AG04449 (cell line): ENCODE measurements at places on chromosomes 11 and 22.
A peak's percentile ranks its signal among the peaks of the same experiment; 100 is the strongest.

GRCh38 chr22:26852176-26852575 is 194.8 kb downstream of the MIAT start:
- no peak for DNase-seq

DNA sequence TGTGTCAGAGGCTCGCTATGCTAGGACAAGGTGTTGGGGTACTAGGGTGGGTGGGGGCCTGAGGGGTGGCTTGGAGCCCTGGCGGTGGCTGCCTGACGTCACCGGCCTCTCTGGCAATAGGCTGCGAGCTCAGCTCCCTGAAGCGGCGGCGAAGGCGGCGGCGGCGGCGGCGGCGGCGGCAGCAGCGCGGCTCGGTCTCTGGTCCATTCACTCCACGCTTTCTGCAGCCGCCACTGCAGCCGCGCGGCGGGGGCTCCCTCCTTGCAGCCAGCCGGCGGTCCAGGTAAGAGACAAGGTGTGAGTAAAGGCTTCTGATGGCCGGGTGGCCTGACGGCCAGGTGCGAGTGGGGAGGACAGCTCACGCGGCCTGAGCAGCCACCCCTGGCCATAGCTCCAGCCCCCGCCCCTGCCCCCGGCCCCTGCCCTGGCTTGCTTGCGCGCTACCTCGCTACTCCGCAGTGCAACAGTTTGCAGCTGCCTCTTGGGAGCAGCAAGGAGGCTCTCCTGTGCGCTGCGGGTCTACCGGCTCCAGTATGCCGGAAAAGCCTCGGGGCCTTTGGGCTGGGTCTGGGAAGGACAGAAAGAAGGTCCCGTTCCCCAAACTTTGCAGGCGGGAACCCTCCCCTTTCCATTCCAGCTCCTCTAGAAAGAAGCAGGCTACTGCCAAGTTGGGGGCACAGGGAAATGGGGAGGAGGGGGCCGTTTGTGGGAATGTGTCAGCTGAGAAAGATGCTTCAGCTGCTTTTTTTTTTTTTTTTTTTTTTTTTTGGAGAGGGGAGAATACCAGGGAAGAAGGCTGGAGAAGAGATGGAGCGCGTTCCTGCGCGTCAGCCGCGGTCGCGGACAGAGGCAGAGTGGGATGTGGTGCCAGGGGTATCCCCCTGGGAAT is at the start of gene C11orf87:
C11orf87 (plus strand) TSS at position 210 of the 889 bp plus-strand sequence. CDS start 1,444 bp downstream, outside the sequence.
- no peak for DNase-seq

- no peak for DNase-seq
Observed at GRCh38 chr11:69122326-69122629, 33.5 kb upstream of the SMIM38 start.

DNA sequence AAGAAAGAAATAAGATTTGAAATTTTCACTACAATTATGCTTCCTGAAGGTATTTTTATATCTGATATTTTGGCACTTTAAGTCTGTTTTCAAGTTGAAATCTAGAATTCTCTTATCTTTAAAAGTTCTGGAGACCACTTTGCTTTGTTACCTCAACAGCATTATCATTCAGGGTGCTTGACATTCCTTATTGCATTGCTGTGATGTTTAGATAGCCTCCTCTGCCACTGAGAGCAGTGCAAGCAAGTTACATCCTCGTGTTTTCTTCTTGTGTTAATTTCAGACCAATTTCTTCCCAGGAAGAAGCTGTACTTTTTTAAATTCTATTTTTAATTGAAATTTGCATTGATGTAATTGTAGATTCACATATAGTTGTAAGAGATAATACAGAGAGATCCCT is 333.9 kb upstream of the KIRREL3 start:
- DNase-seq, result no peak

- DNase-seq, result no peak
Observed at GRCh38 chr11:66976028-66976467, 944 bp downstream of the C11orf86 start.

DNA sequence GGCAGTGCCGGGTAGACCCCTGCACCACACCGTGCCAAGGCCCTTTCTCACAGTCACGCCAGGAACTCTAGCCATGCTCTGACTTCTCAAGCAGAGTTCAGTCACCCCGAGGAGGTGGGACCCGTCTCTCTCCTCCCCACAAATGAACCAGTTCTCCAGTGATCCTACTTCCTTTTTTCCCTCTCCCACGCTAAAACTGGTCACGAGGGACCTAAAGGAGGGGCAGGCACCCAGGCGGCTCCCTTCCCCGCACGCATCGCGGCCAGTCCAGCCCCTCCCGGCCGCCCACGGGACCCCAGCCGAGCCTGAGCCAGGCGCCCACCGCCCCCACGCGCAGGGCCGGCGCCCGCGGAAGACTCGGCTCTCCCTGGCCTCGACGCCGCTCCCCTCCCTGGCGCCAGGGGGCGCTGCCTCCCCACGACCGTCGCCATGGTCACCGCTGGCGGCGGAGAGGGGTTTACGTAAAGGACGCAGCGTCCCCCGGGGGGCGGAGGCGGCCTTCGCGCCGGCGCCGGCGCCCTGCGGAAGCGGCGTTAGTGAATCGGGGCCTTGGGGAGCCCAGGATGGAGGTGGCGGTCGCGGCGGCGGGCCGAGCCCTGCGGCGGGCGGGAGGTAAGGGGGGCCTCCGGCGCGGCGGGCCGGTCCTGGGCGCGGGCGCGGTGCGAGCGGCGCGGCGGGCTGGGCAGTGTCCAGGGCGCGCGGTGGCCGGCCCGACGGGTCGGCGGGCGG is at the start of gene DAGLA:
DAGLA (plus strand) TSS at position 499 of the 729 bp plus-strand sequence. CDS start 39,765 bp downstream, outside the sequence.
- DNase-seq, result no peak

DNA sequence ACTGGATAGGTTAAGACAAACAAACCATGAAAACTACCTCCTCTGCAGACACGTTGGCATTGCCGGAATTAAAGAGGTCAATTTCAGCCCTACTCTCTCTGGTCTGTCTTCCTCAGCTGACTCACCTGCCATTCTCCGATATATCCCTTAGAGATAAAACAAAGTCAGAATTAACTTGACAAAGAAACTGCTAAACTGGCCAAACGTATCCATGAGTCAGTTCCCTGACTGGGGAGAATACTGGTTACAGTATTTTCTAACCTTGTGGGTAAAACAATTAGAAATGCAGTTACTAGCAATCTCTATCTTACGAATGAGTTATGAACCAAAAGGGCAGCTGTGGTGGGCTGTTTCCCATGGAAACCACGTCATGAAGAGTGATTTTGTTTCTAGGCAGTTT is 96.2 kb downstream of the RDX start:
- DNase-seq, result no peak

DNA sequence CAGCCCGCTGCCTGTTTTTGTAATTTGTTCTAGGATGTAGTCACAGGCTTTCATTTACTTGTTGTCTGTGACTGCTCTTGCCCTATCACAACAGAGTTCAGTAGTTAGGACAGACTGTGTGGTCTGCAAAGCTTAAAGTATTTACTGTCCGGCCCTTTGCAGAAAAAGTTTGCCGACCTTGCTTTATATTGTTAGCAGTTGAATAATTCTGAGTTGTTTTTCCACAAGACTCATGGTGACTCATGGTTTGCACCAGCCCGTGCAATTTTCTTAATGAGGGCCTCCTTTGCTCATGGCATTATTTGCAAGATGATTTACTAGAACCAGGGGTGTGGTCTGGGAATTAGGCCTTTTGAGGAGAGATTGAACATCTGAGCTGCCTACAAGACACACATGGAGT is 110.6 kb downstream of the SCN3B start:
- DNase-seq, result peak; percentile 33

DNA sequence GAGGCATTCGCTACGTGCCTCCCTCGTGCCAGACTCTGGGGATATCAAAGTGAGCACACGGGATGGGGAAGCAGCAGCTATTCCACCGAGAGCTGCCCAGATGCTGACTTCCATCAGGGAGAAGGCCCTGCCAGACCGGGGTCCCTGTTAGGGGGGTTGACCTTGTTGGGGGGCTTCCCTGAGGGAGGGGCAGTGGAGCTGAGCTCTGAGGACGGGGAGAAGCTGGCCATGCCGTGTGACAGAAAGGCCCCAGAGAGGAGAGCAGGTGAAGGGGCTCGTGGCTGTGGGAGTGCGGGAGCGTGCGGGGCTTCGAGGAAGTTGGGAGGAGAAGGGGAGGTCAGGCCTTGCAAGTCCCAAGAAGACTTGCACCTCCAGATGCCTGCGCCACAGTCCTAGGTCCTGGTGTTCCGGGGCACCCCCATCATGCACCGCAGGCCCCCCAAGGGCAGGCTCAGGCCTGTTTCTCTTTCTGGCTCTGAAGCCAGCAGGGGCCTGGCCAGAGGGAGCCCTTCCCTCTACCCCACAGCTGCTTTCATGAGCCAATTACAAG is 94.4 kb downstream of the ARHGAP8 start:
- no peak for DNase-seq

DNA sequence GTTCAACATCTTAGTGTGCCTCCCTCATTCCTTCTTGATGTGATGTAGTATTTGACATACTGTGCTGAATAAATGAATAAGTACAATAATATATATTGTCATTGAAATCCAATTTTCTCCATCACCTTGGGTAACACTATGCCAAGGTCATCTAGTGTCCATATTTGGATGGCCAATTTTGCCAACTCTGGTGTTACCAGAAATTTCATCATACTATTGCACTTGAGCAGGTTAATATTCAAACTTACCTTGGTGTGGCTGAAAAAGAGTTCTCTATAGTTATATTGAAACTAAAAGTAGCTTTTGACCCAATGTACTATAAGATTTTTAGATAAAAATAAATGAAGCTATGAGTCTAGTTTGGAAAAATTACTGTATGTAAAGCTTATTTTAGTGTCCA is 98.2 kb upstream of the SLC6A5 start:
- DNase-seq, result no peak

DNA sequence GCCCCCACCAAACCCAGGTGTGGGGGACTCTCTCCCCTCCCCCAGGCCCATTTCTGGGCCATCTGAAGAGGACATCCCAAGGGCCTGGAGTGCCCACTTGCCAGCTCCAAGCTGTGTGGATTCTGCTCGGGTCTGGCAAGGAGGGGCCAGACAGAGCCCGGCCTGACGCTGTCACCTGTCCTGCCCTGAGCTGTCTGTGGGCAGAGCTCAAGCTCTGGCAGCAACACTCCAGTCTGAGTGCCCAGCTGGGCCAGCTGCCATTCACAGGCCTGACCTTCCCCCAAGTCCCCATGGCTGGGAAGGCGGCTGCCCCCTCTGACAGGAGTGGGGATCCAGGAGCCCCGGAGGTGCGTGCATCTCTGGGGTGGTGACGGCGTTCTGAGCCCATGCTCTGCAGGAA is 6.2 kb upstream of the PIM3 start:
- no peak for DNase-seq
